ENCODE measurements at places on chromosomes 6 and 20.

- no peak for DNase-seq
Measured at GRCh38 chr6:26597821-26598220, 1.1 kb downstream of the ABT1 start.

DNA sequence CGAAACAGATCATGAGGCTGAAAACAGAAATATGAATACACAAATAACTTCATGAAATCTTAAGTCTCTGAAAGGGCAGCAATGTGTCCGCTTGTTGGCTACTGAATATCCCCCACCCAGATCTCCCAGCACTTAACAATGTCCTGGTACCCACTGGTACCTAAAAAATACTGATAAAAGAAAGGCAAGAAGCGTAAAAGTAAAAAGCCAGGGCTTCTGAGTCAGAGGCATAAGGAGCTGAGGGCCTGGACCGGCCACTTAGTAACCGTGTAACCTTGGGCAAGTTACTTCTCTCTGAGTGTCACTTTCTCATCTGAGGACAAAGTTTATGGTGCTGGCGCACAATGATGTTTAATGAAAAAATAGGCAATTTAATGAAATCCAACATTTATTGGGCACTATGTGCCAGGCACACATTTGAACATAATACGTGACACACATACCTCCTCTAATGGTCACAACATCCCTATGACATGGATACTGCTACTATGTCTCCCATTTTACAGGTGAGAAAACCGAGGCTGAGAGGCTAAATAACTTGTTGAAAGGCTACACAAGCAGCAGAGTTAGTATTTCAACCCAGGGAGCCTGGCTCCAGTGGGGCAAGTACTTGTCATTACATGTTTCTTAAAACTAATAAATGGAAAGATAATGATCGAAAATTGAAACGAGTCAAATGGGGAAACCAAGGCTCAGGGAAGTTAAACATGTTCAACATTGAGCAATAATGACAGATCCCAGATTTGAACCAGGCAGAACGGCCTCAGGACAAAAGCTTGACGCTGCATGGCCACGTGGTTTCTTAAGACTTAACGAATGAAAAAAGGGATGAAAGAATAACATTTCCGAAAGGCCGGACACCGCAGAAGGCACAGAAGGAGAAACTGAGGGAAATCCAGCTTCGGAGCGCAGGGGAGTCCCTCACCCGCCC, 828 bp downstream of the TP53RK start:
- DNase-seq: no peak

- peak; percentile 48 for DNase-seq
Measured at GRCh38 chr20:36601540-36601939, 4.0 kb upstream of the RAB5IF start.

DNA sequence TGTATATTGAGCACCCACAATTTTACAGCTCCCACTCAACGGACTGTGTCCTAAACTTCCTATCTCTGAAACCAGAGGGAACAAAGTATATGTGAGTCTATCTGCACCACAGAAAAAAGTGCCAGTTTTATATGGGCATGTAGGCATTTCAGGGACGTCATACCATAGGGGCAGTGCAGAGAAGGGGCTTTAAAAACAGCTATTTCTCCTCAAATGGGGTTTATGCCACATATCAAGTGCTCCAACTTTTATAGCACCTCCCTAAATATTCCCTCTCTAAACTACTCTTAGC, 28.9 kb upstream of the ASF1A start:
- DNase-seq: no peak

DNA sequence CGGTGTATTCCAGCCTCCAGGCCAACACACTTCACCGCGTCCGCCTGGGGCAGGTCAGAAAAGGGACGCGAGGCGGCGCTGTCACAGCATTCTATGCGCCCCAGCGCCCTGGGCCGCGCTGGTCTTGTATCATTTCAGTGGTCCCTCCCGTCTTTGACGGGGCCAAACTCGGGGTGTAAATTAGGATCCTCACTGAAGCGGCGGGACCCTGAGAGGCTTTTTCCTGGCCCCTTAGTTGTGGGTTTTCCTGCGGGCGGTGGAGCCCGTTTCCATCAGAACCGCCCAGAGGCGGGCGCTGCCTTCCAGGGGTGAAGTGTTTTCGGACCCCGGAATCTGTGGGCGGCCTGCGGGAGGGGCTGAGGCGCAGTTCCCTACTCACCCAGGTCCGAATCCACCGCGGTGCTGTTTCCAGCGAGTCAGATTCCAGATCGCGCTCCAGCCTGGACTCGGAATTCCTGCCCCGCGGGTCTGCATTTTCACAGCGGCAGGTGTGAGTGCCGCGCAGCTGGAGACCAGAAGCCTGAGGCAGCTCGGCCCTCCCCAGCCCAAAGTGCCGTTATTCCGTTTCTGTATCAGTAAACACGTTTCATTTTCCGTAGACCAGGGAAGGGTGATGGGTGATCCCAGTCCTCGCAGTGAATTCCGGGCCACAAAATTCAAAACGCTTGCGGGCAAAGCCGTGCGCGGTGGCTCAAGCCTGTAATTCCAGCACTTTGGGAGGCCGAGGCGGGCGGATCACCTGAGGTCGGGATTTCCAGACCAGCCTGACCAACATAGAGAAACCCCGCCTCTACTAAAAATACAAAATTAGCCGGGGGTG, 3.9 kb upstream of the MICB start:
- DNase-seq: peak; percentile 66
